Activated T-cell treated with anti-CD3 and anti-CD28 coated beads for 4 hours (primary cell): ENCODE measurements at places on chromosomes 4 and X.

- DNase-seq: no peak
These were observed 33.6 kb downstream of the RPGR start for GRCh38 chrX:38293741-38294140.

GRCh38 chr4:186693159-186693815 is 30.4 kb downstream of the FAT1 start:
- no peak for DNase-seq

GRCh38 chr4:13722649-13723048 is 95.1 kb upstream of the BOD1L1 start:
- no peak for DNase-seq

DNA sequence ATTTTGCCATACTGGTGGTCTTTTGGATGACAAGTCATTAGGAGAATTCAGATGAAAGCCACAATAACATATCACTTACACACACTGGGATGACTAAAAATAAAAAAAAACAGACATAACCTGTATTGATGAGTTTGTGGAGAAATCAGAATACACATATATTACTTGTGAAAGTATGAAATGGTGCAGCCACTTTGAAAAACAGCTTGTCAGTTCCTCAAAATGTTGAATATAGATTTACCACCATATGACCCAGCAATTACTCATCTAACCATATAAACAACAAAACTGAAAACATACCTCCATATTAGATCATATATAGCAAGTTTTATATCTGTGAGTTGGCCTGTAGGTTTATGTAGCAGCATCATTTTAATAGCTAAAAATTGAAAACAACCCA is 608.7 kb downstream of the TLL1 start:
- no peak for DNase-seq
